ENCODE measurements at places on chromosomes 16 and 17. TPM values are rescaled to one million over a fixed set of nuclear protein-coding genes. Genes with fewer than 3 reads are reported as not detected.

DNA sequence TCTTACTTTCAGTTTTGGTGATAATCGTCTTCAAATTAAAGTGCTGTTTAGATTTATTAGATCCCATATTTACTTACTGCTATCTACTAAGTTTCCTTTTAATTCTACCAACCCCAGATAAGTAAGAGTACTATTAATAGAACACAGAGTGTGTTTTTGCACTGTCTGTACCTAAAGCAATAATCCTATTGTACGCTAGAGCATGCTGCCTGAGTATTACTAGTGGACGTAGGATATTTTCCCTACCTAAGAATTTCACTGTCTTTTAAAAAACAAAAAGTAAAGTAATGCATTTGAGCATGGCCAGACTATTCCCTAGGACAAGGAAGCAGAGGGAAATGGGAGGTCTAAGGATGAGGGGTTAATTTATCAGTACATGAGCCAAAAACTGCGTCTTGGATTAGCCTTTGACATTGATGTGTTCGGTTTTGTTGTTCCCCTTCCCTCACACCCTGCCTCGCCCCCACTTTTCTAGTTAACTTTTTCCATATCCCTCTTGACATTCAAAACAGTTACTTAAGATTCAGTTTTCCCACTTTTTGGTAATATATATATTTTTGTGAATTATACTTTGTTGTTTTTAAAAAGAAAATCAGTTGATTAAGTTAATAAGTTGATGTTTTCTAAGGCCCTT, 56.8 kb downstream of the HLF start:
- H3K27ac ChIP-seq, result no peak overlapping the region
- no peak for DNase-seq
- H3K4me3 ChIP-seq, result peak overlapping the region; percentile 29
- H3K36me3 ChIP-seq, result no peaks in the 10 kb centered on the region
- H3K4me1 ChIP-seq, result 0 out of 2 replicates have a peak, but pooled peaks cover 4% of the 10 kb centered on the region

- no peaks in the 10 kb centered on the region for H3K4me1 ChIP-seq
- no peaks in the 10 kb centered on the region for H3K27me3 ChIP-seq
- H3K27ac ChIP-seq, result no peak overlapping the region
These were observed 26.7 kb upstream of the TEX2 start for GRCh38 chr17:64289741-64290141.

DNA sequence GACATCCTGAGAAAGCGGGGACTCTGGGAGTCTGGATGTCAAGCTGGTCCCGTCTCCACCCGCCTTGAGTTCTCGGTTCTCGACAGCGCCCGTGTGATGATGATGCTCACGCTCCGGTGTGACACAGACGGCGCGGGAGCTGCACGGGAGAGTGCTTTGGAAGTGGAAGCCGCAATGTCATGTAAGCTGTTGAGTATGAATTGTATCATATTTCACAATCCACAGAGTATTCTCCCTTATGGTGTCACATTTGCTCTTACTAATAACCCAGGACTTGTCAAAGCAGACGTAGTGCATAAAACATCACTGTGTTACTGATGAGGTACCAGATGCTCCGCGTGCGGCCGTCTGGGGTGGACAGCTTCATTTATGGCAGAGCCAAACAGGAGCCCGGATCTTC, 217.5 kb upstream of the CHMP6 start:
- no peak overlapping the region for H3K27ac ChIP-seq
- no peaks in the 10 kb centered on the region for H3K27me3 ChIP-seq
- H3K36me3 ChIP-seq, result peaks cover 4% of the 10 kb centered on the region
- DNase-seq, result no peak
- H3K4me3 ChIP-seq, result no peak overlapping the region

The LMF1 gene
- 13.5 TPM for total RNA-seq

The ESRP2 gene
- 48.1 TPM for total RNA-seq

The ATP2A1 gene
- total RNA-seq, result 0.87 TPM

The DOC2B gene
- 0.69 TPM for total RNA-seq
